ENCODE measurements at places on chromosomes 1 and 21.
A peak's percentile ranks its signal among the peaks of the same experiment; 100 is the strongest.

DNA sequence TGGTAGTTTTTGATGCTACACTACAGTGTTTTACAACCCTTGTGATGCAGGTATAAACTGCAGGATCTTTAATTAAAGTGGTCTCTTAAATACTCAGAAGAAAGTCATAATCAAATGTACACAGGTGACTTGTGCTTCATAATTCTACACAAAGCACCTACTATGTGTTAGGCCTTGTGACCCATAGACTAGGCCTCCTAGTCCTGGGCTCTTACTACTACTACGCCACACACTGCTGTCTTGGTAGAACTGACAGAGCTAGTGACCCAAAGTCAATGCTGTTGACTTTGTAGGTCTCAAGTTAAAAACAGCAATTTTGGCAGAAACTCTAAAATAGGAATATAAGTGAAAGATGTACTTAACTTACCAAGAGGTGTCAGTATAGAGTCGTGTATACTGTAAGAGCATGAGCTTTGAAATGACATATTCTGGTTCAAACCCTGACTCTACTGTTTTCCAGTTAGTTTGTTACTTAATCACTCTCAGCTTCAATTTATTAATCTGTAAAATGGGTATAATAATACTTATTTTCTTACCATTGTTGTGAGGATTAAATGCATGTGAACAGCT lies 48.6 kb upstream of the LMO4 start:
- no peak for DNase-seq

DNA sequence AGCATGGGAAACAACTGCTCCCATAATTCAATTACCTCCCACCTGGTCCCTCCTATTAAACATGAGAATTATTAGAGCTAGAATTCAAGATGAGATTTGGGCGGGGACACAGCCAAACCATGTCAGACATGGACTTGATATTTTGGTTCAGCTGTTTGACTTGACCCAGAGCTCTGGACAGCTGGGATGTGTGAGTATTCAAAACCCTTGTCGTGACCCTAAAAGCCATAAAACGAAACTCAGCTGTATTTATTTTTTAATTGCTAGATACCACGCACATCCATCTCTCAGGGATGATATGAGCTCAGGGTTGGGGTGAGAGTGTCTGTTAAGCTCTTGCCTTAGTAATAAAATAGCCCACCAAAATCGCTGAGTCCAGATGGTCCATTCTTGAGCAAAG lies 45.4 kb downstream of the RCSD1 start:
- DNase-seq = no peak

DNA sequence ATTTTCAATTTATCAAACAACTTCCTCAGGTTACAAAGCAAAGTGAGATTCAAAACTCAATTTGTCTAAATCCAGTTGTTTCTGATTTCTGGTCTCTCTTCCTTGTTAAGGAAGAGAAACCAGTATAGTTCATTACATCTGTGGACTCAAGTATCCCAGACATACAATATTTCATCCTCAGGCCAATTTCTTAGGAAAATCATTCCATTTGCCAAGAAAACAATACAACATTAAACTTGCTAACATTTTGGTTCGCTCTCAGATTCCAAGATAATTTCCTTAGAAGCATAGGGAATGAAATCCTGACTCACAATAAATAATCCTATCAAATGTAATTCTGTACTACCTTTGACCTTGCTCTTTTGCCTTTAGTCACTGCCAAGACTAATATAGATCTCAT lies 11.2 kb upstream of the TTLL7 start:
- DNase-seq = no peak

DNA sequence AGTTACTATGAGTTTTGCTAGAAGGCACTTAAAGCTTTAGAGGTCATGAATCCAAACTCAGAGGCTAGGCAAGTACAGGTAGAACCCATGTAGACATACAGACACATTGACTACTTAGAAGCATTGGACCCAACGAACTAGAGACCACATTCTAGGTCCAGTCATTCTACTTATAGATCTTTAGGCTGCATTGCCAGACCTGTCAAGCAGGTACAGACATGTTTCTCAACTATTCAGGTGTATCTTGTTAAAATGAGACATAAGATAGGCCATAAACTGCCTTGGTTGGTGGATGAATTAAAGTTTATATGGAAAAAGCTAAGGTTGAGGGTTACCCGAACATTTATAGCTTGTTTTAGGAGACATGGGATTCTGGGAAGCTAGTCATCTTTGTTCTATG lies 6.5 kb downstream of the ZP4 start:
- DNase-seq = no peak

- no peak for DNase-seq
Measured at GRCh38 chr1:77929806-77930205, 41.4 kb downstream of the NEXN start.

- DNase-seq = no peak
Measured at GRCh38 chr1:188127507-188127906, 1298.8 kb downstream of the PLA2G4A start.

- DNase-seq = no peak
Measured at GRCh38 chr1:15810073-15810472, 2.6 kb upstream of the UQCRHL start.

DNA sequence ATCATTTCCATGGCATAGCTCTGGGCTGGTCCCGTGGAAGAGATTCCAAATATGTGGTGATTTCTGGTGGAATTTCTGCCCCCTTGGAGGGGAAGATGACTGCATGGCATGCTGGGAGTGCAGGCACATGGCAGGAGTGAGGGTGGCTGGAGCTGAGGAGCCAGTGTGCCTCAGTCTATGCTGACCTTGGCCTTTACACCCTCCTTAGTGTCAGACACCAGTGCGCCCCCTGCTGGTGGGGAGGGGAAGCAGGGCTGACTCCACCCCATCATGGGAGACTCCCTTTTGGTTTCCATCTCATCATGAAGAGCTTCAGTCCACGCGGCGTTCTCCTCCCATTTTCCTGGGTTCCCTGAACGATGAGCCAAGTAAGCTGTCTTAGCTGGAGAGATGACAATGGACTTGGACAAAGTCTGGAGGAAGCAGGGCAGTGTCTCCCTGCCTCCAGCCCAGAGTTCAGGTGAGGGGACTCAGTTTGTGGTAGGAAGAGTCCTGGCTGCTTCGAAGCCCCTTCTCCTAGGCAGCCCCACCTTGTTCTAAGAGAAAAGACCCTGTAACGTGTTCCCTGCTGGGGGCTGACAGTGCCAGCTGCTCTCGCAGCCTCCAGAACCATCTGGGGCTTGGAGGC lies 10.3 kb downstream of the ALX3 start:
- DNase-seq = peak; percentile 61

- peak; percentile 14 for DNase-seq
Measured at GRCh38 chr1:45018599-45019230, 6.7 kb downstream of the UROD start.

GRCh38 chr1:5647234-5647633 lies 345.0 kb downstream of the NPHP4 start:
- DNase-seq = no peak

DNA sequence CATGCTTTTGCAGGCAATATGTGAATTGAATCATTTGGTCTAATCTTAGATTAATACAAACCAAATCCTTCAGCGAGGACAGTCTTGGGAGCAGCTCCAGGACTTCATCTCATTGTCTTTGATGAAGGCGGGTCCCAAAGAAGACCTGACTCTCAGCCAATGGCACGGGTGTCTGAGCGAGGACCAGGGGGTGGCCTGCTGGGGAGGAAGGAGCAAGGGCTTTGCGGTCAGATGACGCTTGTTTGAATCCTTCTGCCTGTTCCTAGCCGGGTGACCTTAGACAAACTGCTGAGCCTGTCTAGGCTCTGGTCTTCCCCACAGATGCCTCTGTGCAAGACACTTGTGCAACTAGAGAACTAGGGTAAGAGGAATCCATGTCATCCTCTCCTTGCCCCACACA lies 312.1 kb upstream of the VAMP3 start:
- no peak for DNase-seq

DNA sequence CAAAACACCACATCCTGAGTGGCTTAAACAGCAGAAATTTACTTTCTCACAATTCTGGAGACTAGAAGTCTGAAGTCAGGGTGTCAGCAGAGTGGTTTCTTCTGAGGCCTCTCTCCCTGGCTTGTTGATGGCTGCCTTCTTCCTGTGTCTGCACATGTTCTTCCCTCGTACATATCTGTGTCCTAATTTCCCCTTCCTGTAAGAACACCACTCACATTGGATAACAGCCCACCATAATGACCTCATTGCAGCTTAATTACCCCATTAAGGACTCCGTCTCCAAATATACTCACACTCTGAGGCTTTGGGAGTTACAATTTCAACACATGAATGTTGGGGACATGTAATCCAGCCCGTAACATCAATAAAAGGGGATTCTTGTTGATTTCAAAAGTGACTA lies 23.4 kb downstream of the C8A start:
- DNase-seq = no peak

DNA sequence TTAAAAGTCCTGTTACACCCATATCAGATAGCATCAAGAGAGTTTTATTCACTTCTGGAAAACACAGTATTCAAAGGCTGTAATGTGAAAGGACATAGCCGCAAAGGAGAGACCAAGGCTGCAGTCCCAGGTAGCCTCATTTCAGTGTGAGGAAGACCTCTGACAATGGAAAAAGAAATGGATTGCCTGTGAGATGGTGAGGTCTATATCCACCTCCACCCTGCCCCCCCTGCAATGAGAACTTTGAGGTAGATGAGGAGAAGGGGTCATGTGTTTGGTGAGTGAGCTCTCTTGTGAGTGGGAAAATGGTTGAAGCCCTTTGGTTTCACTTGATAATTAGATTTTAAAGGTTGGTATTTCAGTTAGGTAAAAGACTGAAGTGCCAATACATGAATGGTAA lies 3.5 kb downstream of the MRPS6 start:
- no peak for DNase-seq

DNA sequence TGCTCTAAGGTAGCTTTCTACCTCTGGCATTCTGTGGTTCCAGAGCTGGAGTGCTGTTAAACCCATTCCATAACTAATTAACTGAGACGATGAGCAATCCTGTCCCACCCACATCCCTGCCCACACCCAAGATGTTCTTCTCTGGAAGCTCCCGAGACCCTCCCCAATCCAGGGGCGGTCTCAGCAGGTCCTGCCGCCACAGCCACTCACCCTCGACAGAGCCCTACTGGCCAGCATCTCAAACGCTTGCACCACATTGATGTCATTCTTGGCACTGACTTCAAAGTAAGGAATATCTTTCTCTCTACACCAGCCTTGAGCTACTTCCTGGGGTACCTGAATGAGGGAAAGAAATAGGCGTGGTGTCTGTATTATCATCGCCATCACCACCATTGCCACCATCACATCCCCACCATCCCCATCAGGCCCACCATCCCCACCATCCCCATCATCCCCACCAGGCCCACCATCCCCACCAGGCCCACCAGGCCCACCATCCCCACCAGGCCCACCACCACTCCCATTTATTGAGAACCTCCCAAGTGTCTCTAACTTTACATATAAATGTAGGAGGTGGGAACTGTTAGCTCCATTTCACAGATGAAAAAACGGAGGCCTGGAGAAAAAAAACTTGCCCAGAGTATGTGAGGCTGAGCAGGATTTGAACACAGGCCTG lies 17.7 kb downstream of the RAB7B start:
- DNase-seq = no peak

DNA sequence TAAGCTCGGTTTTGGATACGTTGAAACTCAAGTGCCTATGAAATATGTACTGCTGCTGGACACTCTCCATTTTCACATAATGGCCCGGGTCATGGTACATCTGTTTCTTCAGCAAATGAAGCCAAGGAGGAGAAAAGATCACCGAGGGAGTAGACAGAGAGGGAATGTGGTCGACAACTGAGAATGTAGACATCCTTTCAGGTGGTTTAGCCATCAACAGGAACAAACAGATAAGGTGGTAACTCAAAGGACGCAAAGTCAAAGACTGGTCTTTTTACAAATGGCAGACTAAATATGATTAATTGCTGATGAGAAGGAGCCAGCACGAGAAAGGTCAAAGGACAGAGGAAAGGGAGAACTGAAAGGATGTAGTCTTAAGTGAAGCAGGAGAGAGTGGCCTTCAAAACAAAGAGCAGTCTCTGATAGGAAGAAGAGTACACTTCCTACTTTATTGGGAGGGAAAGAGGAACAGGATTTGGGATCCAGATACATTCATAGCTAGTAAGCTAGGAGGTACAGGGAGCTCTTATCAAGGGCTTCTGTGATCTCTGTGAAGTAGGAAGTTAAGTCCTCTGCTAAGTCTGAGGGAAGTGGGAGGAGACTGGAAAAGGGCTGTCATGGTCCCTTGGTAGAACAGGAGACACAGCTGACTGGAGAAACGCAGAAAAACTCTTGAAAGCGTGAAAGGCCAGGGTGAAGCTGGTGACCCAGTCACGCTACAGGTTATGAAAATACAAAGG lies 28.3 kb downstream of the NUP133 start:
- no peak for DNase-seq

GRCh38 chr21:31997191-31997590 lies 124.4 kb downstream of the HUNK start:
- DNase-seq = no peak

GRCh38 chr21:35648512-35648911 lies 411.8 kb downstream of the SETD4 start:
- DNase-seq = no peak

DNA sequence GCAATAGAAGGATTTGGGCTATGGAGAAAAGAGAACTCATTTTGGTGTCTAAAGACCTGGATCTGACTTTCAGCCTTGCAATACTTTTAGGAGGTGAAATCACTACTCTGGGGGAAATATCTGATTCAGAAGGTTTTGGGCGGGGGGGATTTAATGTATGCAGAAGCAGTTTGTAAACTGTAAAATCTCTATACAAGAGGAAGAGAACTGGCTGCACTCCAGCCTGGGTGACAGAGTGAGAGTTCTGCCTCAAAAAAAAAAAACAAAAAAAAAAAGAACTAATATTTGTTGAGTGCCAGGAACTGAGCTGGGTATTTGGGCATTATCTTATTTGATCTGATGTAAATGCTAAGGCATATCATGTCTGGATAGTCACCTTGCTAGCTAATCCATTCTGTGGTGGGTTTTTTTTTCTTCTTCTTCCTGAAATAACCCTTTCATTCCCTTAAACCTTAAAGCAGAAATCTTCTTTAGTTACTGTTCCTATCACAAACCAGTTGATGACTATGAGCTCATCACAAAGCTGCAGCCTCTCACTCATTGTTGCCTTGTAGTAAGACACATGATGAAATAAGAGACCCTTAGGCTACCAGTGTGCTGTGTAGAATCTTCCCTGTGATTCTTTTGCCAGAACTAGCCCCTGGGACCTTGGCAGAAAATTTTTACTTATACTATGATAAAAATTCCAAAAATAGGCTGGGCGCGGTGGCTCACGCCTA lies 35.6 kb upstream of the SLC16A1 start:
- no peak for DNase-seq

- no peak for DNase-seq
Measured at GRCh38 chr1:225965231-225965630, 24.2 kb upstream of the LEFTY2 start.

GRCh38 chr1:159831412-159832141 lies 4.9 kb downstream of the SLAMF8 start:
- no peak for DNase-seq

GRCh38 chr1:115098979-115099692 lies 9.8 kb upstream of the TSPAN2 start:
- DNase-seq = peak; percentile 48

GRCh38 chr21:41717573-41718330 lies 49.1 kb downstream of the RIPK4 start:
- DNase-seq = no peak

GRCh38 chr1:216483672-216484401 lies 60.6 kb upstream of the USH2A start:
- no peak for DNase-seq

- DNase-seq = no peak
Measured at GRCh38 chr1:32179193-32179442, 357 bp upstream of the TXLNA start.

GRCh38 chr1:207848234-207848633 lies 62.7 kb downstream of the CD34 start:
- DNase-seq = no peak

- no peak for DNase-seq
Measured at GRCh38 chr1:3033790-3034090, 12.5 kb downstream of the ACTRT2 start.
